Umbilical cord (tissue), 2 donors: ENCODE measurements at places on chromosomes 4 and X.

- no peak for DNase-seq
Observed at GRCh38 chr4:73875401-73875800, 6.2 kb downstream of the CXCL1 start.

DNA sequence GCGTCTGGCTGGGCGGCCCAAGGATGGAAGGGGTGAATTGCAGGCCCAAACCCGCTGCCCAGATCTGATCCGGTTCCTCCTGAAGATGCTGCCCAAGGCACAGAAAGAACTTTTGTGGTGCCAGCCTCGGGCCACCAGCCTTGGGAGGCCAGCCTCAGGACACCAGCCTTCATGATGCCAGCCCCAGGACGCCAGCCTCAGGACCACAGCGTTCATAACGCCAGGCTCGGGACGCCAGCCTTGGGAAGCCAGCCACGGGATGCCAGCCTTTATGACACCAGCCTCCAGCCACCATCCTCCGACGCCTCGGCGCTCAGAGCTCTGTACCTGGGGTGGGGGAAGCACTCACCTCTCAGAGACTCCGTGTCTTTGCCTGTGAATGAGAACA is 107.8 kb downstream of the ADRA2C start:
- DNase-seq: no peak

GRCh38 chrX:41377624-41378023 is 43.7 kb downstream of the DDX3X start:
- DNase-seq: no peak

DNA sequence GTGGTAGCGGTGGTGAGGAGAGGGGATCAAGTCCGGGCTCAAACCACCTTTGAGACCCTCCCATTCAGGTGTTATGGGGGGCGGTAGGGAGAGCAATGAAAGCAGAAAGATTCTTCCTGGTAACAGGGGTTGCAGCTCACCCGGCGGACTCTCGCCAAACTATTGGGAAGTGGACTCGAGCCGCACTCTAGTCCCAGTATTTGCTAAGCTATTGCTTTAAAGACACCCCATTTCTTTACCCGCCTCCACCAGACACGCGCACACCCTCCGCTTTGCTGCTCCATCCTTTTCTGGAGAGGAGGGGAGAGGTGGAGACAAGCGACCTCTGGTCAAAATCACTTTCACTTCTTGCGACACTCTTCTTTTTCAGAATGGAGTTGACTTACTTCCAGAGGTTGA is 625 bp upstream of the GABRA4 start:
- DNase-seq: no peak

- no peak for DNase-seq
Observed at GRCh38 chr4:86833615-86834014, 15.6 kb downstream of the SLC10A6 start.

DNA sequence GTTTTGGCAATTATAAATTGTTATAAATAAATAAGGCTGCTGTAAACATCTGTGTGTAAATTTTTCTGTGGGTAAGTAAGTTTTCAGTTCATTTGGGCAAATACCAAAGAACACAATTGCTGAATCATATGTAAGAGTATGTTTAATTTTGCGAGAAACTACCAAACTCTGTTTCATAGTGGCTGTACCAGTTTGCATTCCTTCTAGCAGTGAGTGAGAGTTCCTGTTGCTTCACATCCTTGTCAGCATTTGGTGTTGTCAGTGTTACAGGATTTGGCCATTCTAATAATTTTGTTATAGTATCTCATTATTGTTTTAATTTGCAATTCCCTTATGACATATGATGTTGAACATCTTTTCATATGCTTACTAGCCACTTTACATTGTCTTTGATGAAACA is 48.4 kb downstream of the ARFIP1 start:
- DNase-seq: no peak
